Retinal pigment epithelial cell (primary cell): ENCODE measurements at places on chromosomes 7 and 10.

- peak; percentile 34 for DNase-seq
These were observed 71.7 kb upstream of the ADAM12 start for GRCh38 chr10:126459878-126460481.

- no peak for DNase-seq
These were observed 8.9 kb downstream of the PRRT4 start for GRCh38 chr7:128352636-128353035.

GRCh38 chr7:91596287-91596686 is 284.2 kb downstream of the MTERF1 start:
- peak; percentile 18 for DNase-seq

- peak; percentile 54 for DNase-seq
These were observed 44.3 kb downstream of the PRR15 start for GRCh38 chr7:29607889-29608288.

DNA sequence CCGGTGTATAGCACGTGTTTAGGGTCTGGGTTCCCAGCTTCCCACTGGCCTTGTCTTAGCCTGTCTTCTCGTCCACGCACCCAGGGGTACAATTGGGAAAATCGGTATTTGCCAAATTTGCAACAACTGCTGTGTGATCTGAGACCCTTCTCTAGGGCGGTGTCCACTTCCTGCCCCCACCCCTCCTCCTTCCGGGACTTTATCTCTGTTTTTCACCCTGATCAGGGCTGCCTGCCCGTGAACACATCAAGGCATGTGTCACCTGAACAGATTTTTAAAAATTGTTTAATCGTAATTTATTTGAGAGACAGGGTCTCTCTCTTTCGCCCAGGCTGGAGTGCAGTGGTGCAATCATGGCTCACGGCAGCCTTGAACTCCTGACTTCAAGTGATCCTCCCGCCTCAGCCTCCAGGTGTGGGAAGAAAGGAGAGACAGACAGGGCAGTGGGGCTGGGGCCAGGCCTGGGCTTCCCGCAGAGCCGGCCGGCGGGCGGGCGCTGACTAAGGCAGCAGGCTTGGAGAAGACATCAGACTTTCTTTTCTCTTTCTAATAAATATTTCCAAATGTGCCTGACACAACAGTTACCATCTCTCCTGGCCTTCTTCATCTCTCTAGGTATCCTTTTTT is 27.5 kb downstream of the ELFN1 start:
- no peak for DNase-seq

DNA sequence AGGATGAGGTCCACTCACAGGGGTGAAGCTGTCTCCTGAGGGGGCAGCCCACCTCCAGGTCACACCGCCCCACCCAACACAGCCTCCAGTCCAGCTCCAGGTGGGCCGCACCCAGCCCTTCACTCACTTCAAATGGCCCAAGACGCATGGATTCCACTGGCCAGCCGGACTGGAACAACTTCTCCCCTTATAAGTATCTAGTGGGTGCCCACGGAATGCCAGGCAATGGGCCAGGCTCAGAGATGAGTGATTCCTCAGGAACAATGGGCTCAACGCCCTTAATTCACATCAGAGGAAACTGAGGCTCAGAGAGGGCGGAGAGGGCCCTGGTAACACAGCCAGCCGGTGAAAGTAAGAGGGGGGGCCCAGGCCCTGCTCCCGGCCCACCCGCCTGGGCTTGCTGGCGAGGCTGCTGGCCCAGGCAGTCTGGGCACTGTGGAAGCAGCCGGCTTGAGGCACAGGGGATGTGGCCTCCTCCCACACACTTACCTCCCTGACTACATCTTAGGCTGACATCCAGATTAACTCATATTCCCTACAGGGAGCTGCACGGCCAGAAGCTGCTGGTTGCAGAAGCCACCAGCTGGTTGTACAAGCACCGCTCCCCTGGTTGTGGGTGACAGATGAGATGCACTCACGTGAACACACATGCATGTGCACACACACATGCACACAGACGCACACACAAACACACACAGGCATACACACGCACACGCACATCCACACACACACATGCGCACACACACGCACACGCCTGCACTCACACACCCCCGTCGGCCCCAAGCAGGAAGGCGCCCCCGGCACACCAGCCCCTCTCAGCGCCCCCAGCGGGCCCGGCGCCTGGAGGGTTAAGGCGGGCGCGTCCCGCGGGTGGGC is 1.0 kb upstream of the FAM20C start:
- peak; percentile 43 for DNase-seq

- DNase-seq = no peak
These were observed 23.9 kb downstream of the SLC13A4 start for GRCh38 chr7:135704074-135704473.

- no peak for DNase-seq
These were observed 82.7 kb downstream of the ZRANB1 start for GRCh38 chr10:125024497-125025234.
